ENCODE measurements at places on chromosomes 1 and 21. TPM values are rescaled to one million over a fixed set of nuclear protein-coding genes. Genes with fewer than 3 reads are reported as not detected.
A peak's percentile ranks its signal among the peaks of the same experiment; 100 is the strongest.

DNA sequence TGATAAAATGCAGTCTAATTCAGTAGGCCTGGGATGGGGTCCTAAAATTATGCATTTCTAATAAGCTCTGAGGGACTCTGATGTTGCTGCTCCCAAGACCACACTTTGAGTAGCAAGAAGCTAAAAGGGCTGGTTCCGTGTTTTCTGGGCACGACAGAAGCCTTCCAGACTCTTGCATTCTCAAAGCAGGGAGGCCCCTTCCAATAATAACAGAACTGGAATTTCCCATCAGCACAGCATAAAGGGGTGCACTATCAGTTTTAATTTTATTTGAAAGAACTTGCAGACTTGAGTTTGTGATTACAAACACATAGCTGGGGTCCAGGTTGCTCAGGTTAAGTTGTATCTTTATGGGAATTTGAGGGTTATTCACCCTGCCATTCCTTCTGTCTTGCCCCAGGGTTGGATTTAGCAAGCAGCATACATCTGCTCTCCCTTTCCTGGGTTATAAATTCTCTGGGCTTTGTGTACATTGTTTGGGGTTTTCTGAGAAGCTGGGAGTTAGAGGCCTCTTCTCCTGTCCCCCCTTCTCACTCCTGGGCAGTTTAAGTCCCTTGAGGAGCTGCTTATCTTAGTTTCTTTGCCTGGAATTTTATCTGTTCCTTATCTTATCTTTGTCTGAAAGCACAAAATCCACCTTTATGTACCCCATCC, 94.2 kb upstream of the SLC2A1 start:
- peak; percentile 79 for DNase-seq

Gene PCBP3
- total RNA-seq: 4.8 TPM

- peak; percentile 52 for DNase-seq
Observed at GRCh38 chr1:87951852-87952251, 623.2 kb downstream of the LMO4 start.

DNA sequence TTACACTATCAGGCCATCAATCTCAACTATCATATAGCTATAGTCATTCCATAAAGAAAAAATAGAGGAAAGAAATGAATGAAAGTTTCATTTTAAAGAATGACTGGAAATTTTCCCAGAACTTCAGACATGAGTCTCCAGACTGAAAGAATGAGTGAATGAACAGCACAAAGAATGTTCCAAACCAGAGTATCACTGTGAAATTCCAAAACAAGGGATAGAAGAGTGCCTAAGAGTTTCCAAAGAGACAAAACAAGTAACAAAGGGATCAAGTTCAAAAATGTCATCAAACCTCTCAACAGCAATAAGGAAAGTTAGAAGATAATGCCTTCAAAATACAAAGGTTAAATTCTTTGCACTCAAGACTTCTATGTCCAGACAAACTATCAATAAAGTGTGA, 114.9 kb downstream of the DENND1B start:
- DNase-seq: no peak

DNA sequence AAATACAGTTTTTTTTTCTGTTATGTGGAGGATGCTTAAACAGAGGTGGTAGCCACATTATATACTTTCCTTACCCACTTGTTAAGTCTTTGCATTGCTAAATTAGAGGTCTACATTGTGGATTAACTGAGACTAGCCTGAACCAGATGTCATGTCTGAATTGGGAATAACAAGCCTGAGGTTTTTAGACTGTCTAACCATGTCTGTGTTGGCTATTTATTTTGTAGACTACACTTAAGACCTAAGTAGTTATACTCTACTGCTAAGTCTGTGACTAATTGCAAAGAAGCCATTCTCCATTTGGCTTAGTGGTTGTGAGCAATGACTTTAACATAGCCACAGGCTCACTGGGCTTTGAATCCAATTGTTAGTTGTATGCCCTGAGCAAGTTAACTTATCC, 45.4 kb downstream of the CDC14A start:
- no peak for DNase-seq

- DNase-seq: no peak
Observed at GRCh38 chr1:201945863-201946223, 505 bp downstream of the LMOD1 start.

DNA sequence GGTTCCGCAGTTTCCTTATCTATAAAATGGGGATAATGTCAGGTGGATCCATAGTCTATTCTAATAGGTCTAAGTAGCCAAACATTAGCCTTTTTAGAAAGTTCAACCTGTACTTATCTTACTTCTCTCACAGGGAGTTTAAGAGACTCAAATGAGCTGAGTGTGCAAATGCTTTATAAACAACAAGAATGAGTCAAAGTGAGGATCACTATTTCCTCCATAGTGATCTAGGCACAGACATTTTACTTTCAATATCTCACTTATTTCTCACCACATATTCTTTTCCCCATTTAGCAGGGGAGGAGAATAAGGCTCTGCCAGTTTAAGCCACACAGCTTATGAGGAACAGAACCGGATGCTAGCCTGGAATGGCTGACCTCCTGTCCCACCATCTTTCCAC, 92.1 kb upstream of the LMO4 start:
- no peak for DNase-seq

DNA sequence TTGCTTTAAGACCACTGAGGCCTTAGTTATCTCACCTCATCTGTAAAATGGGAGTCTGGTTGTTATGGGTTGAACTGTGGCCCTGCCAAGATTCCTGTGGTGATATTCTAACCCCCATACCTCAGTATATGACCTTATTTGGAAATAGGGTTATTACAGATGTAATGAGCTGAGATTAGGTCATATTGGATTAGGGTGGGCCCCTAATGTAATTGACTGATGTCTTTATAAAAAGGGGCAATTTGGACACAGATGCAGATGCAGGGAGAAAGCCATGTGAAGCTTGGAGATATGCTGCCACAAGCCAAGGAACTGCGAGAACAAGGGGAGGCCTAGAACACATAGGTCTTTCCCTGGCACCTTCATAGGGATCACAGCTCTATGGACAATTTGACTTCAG, 3.9 kb downstream of the C1orf87 start:
- no peak for DNase-seq

DNA sequence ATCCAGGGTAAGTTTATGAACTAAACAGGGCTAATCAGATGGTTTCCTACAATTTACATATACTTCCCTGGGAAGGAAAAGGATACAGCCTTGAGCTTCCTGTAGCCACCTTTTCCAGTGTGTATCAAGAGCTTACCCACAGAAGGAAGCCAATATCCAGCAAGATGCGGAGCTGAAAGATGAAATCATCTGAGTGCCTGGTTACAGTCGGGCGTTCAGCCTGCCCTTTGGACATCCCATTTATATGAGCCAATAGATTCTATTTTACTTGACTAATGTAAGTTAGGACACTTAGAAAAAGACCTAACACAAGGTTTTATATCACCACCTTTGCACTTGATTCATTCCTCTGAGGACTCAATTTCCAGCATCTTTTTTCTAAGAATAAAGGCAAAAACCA, 108.2 kb downstream of the UCHL5 start:
- no peak for DNase-seq

- DNase-seq: no peak
Observed at GRCh38 chr21:34791776-34792503, 123.1 kb downstream of the CLIC6 start.

GRCh38 chr21:35933466-35933865, 126.9 kb downstream of the SETD4 start:
- peak; percentile 96 for DNase-seq

DNA sequence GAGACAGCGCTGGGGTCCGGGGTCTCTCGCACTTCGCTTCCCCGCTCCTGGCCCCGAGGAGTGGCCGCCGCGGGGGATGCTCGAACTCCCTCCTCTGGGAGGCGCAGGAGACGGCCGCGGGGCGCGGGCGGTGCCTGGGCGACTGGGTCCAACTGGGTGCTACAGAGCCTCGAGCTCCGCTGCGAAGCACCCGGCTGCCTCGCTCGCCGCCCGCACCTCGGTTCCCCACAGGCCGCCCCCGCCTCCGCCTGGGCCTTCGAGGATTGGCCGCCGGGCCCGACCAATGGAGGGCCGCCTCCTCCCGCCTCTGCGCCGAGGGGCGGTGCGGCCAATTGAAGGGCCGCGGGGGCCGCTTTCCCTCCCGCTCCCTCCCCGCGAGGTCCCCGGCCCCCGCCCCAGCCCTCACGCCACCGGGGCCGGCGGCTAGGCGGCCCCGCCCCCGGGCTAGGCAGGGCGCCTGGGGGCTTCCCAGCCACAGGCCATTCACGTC, at the start of gene CNN3:
TSS of gene CNN3 (minus strand) at position 196 of the 490 bp plus-strand sequence. CDS start 216 bp downstream, outside the sequence.
- peak; percentile 96 for DNase-seq

Gene NPHS2
- not detected for total RNA-seq

DNA sequence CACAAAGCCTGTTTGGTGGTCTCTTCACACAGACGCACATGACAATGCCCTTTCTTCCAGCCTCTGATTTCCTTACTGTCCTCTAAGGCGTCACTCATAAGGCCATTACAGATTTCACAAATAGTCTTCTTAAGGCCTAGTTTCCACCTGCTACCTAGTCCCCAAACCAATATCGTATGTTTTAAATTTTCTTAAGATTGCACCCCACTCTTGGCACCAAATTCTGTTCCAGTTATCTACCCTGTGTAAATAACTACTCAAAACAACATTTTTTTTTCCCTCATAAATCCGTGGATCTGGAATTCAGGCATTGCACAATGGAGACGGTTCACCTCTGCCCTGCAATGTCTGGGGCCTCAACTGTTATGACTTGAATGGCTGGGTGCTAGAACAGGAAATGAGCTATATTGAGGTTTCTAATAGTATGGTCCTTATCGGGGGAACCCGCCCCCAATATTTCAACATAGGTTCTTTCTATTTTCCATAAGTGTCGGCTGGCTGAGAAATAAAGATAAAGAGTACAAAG, 36.9 kb upstream of the SERTAD4 start:
- DNase-seq: no peak
